ENCODE measurements at places on chromosomes 5 and 9.

DNA sequence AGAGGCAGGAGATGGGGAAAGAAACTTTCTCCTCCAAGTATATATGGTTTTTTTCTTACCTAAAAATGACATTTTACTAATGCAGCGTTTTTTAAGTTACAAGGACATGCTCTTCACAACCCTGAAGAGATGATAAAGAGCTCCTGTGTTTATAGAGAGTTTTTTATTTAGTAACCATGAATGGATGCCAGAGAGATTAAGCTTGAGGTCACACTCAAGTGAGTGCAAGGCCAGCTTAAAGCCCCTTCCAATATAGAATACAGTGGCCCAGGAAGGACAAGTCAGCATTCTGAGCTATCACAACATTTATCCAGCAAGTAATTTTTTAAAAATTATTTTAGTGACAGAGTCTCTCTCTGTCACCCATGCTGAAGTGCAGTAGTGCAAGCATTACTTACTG is 6.7 kb upstream of the HAVCR2 start:
- DNase-seq, result no peak

- DNase-seq, result no peak
Observed at GRCh38 chr5:73863876-73864275, 237.9 kb downstream of the ARHGEF28 start.

DNA sequence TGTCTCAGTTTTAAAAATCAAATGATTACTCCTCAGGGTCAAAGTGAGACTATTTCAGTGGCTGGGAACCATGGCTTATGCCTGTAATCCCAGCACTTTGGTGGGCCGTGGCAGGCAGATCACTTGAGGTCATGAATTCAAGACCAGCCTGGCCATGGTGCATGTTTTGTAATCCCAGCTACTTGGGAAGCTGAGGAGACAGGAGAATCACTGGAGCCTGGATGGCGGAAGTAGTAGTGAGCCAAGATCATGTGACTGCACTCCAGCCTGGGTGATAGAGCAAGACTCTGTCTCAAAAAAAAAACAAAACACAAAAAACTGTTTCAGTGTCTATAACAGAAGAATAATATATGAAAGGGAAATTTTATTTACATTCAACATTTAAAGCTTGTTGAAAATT is 182.9 kb downstream of the ARHGEF28 start:
- DNase-seq, result no peak

DNA sequence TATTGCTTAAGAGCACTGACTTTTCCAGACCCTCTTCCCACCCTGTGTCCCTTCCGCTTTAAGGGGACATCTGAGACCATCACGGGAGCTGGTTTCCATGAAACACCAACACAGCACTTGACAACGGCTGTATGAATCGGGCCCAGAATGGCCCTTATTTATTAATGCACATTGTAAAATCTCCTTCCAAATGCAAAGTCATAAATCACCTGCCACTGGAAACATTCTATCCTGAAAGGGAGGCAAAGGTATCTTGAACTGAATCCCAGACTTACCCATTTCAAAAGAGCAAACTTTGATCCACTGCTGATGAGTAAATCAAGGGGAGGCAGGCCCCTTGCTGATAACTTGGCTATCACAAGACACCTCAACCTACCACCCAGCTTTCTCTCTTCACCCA is 37.4 kb downstream of the SHB start:
- no peak for DNase-seq

- DNase-seq, result no peak
Observed at GRCh38 chr9:133539991-133540697, 5.6 kb downstream of the ADAMTSL2 start.

DNA sequence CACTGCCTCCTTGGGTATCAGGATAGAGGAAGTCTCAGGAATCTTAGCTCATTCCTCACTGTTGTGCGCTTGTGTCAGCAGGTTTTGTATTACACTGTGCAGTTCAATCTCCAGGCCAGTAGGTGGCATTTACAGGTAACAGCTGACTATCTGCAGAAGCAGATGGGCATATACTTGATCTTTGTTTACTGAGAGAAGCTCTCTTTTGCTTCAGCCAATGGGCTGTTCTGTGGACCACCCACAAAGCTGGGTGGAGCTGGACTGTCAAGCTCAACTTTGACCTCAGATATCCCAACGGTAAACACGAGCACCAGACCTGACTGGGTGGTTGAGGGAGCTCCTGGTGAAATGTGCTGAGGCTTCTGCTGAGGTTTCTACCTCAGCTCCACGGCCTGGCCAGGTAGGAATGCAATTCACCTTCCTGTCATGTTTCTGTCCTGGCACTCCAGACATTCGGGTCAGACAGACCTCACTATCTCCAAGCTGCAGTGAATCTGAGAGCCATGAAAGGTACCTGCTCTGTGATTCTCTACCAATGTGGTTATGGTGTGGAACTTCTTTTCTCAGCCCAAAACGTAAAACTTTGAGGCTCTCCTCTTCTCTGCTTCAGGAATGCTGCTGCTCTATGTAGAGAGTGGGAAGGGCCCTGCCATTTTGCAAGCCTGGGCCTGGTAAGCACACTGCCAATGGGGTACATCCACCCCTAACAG is 167.9 kb upstream of the ACTBL2 start:
- no peak for DNase-seq

GRCh38 chr5:175868996-175869638 is 2.3 kb upstream of the CPLX2 start:
- no peak for DNase-seq

GRCh38 chr5:175107865-175108264 is 336.1 kb downstream of the DRD1 start:
- DNase-seq, result no peak

GRCh38 chr5:80125022-80125961 is 90.1 kb downstream of the THBS4 start:
- no peak for DNase-seq
